ENCODE measurements at places on chromosomes 6 and 20.
A peak's percentile ranks its signal among the peaks of the same experiment; 100 is the strongest.

DNA sequence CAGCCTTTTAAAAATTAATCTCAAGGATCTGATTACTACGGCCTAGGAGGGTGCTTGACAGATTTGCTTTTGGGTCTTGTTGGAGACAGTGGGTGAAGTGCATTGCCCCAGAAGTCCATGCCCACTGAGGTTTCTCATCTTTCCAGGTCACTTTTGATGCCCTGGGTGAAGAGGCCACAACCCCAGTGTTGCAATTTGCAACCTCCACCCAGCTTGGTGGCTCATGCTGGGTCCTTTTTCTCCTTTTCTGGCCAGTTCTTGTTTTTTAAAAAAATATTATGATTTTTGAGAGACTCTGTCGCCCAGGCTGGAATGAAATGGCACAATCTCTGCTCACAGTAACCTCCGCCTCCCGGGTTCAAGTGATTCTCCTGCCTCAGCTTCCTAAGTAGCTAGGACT, 9.4 kb downstream of the STX11 start:
- DNase-seq: no peak

- no peak for DNase-seq
Measured at GRCh38 chr6:47532981-47533585, 55.5 kb downstream of the CD2AP start.

DNA sequence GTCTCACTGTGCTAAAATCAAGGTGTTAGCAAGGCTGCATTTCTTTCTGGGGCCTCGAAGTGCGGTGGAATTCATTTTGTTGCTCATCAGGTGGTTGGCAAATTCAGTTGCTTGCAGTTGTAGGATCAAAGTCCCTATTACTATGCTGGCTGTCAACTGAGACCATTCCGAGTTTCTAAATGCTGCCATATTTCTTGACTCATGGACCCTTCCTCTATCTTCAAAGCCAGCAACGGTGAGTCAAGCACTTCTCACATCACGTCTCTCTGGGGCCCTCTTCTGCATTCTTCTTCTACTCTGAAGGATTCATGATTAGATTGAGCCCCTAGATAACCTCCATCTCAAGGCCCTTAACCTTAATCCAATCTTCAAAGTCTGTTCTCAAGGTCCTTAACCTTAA, 619.7 kb downstream of the HACE1 start:
- no peak for DNase-seq

GRCh38 chr20:29306390-29307072, 1950.9 kb upstream of the DEFB115 start:
- no peak for DNase-seq

DNA sequence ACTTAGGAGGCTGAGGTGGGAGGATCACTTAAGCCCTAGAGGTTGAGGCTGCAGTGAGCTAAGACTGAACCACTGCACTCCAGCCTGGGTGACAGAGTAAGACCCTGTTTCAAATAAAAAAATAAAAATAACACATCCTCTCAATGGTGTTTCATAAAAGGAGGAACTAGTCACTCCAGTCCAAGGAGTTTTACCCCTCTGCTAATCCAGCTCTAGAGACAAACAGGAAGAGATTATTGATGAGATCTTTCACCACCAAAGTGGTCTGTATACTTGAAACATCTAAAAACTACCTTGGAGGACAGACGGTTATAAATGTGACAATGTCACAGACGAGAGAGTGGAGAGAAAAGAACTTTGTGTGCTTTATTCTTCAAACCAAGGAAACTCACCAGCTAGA, 58.2 kb downstream of the PIGU start:
- no peak for DNase-seq

- DNase-seq: no peak
Measured at GRCh38 chr6:74602206-74602605, 603.6 kb downstream of the COL12A1 start.

DNA sequence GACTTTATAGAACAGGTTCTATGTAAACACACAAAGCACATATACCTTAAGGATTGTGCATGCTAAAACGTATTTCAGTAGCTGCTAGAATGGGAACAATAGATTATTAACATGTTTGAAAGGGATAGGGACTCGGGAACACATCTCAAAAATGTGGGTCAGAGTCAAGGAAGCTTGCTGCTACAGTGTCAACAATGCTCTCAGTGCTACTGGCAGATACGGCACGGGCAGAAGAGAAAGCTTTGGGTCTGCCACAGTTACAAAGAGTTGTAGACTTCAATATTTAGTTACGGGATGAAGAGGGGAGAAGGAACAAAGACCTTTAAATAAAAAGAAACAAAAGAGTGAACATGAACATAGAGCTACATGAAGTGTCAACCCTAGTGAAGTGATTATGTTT, 170.5 kb downstream of the BACH2 start:
- no peak for DNase-seq

- no peak for DNase-seq
Measured at GRCh38 chr20:13493143-13493542, 145.6 kb downstream of the TASP1 start.

DNA sequence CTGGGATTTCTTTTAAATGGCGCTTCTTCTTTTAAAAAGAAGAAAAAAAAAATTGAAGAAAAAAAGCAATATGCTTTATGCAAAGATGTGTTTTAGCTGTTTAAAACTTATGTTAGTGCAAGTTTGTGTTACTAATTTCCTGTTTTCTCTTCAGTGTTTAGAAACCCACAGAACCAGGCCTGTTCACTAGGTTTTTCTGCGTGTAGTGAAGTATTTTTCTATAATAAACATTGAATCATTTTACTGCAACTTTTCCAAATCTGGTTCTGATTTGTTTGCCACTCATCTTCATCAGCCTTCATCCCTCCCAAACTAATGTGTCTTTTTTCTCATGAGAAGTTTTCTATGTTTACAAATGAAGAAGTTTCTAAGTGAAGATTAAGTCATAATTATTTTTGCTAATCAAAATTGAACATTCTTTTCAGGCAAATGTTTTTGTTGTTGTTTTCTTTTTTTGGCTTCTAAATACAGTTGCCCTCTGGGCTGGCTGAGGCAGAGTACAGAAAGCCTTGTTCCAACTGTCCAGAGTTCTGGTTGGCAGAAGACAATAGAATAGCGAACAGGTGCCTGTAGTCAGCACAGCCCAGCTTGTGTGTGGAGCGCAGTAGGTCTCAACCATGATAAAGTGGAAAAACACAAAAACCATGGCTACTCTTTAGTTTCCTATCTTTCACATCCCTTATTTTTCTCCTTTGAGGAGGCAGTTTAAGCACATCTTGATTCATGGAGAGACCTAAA, 14.5 kb downstream of the ZNF76 start:
- no peak for DNase-seq

- peak; percentile 42 for DNase-seq
Measured at GRCh38 chr6:26215585-26216358, 128.5 kb downstream of the HFE start.

DNA sequence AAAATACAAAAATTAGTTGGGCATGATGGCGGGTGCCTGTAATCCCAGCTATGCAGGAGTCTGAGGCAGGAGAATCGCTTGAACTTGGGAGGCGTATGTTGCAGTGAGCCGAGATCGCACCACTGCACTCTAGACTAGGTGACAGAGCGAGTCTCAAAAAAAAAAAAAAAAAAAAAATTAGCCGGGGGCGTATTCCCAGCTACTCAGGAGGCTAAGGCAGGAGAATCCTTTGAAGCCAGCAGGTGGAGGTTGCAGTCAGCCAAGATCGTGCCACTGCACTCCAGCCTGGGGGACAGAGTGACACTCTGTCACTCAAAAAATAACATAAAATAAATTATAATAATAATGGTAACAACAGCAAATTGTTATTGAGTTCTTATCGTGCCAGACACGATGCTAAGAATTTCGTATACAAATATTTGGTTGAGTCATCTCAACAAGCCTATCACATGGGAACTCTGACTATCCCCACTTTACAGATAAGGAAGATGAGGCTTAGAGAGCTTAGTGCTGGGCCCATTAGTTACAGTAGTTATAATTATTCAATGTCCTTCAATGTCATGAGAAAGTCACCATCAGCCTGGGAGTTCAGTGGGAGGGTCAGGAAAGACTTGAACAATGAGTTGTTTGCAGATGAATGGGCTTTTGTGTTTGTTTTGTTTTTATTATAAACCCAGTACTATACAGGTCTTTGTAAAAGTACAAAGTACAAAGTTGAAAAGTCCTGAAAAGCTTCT, 19.4 kb downstream of the C6orf15 start:
- DNase-seq: no peak

- DNase-seq: no peak
Measured at GRCh38 chr6:161498359-161498758, 224.5 kb upstream of the AGPAT4 start.

DNA sequence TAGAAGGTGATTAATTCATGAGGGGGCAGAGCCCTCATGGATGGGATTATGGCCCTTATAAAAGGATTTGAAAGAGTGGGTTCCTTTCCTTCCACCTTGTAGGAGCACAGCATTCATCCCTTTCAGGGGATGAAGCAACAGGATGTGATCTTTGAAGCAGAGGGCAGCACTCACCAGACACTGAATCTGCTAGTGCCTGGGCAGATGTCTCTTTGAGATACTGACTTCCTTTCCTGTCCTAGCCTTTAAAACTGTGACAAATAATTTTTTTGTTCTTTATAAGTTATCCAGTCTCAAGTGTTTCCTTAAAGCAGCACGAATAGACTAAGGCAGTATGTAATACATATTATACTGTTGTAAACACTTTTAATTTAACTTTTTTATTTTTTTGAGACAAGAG, 538.6 kb upstream of the RNF217 start:
- DNase-seq: no peak

GRCh38 chr6:3211681-3212080, 15.8 kb downstream of the TUBB2B start:
- DNase-seq: no peak

GRCh38 chr6:53605543-53606235, 59.9 kb downstream of the KLHL31 start:
- DNase-seq: no peak

DNA sequence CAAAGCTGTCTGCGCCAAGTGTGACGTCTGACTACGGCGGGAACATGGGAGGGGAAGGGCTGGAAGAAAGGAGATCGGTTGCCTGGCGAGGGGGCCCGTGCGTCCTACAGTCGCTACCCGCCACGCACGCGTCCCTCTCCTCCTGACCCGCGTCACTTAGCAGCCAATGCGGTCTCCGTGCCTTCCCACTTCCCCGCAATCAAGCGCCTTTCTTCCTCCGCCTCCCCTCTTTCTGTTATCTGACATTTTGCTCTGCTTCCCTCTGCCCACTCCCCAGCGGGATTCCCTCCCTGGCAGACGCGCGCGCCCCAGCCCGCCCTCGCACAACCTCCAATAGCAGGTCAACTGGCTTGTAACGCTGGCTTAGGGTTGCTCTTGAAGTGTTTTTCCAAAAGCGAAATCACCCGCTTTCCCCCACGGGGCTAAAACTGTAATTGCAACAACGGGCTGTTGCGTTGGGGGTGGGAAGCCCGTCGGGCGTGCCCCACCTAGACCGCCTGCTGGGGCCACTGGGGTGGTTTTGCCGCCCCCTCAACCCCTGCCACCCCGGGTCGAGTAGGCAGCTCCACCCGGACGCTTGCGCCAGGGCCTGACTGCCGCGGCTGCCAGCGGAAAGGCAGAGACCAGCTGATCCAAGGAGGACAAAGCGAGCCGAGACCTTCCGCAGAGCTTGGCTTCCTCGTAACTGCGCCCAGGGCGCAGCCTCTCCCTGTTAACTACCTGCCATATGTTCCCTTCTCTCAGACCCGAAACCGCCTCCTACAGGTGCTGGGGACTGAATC, 6.2 kb upstream of the SOX4 start:
- peak; percentile 6 for DNase-seq

- no peak for DNase-seq
Measured at GRCh38 chr6:128278836-128279235, 241.6 kb downstream of the PTPRK start.

Measured in stimulated activated CD4-positive, alpha-beta T cell treated with anti-CD3 and anti-CD28 coated beads, Interleukin-2, amount 100 ng/mL, for 48 hours (primary cell).